ENCODE measurements at places on chromosomes 1 and 21.

GRCh38 chr1:234168061-234168724 lies 205.1 kb upstream of the COA6 start:
- DNase-seq, result no peak

DNA sequence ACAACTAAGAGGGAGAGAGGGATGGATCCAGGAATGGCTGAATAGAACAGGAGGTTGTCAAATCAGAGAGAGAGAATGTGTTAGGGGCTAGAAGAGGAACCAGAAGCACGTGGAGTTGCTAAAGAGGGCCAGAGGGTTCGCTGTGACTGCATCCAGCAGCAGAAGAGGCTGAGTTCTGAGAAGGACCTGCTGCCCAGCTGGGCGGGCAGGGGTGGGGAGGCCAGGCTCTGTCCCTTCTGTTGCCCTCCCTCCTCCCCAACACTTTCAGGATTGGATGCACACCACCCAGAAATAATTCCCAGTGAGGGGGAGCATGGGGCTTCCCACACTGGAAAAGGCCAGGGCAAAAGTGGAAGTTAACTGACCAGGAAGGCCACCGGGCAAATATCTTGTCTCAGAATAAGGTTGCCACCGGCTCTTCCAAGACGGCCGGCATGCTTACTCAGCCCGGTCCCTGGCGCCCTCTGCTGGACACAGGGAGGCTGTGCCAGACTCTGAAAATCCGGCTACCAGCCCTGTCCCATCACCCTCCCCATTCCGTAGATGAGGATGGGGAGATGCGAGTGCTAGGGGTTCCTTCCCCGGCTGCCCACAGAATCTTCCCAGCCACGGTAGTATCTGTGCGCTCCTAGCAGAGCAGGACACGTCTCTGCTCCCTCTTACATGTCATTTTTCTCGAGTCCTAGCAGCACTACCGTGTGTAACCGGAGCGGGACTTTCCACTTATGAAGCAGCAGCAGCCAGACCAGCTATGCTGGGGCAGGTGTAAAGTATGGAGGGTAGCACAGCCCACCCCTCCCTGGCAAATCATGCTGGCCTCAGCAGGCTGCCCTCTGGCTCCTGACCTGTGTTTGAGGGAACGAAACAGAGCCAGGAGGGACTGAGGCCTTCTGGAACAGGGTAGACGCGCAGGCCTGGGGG lies 46.8 kb upstream of the A3GALT2 start:
- DNase-seq, result peak; percentile 76

DNA sequence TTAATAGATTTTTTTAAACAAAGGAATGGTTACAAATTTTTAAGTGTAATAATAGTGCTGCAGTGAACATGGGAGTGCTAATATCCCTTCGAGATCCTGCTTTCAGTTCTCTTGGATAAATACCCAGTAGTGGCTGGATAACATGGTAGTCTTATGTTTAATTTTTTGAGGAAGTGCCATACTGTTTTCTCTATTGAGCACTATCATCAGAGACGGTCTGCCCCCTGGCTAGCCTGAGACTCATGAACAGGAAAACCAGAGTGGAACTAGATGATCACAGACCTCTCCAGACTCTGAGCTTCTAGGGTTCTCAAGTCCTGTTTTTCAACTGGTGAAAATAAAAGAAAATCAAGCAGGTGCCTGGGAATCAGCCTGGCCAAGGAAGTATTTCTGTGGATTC lies 97.3 kb upstream of the MARK1 start:
- DNase-seq, result no peak

- DNase-seq, result no peak
Measured at GRCh38 chr1:190578526-190578925, 100.9 kb upstream of the BRINP3 start.

- DNase-seq, result no peak
Measured at GRCh38 chr1:30679201-30679975, 44.0 kb downstream of the MATN1 start.

DNA sequence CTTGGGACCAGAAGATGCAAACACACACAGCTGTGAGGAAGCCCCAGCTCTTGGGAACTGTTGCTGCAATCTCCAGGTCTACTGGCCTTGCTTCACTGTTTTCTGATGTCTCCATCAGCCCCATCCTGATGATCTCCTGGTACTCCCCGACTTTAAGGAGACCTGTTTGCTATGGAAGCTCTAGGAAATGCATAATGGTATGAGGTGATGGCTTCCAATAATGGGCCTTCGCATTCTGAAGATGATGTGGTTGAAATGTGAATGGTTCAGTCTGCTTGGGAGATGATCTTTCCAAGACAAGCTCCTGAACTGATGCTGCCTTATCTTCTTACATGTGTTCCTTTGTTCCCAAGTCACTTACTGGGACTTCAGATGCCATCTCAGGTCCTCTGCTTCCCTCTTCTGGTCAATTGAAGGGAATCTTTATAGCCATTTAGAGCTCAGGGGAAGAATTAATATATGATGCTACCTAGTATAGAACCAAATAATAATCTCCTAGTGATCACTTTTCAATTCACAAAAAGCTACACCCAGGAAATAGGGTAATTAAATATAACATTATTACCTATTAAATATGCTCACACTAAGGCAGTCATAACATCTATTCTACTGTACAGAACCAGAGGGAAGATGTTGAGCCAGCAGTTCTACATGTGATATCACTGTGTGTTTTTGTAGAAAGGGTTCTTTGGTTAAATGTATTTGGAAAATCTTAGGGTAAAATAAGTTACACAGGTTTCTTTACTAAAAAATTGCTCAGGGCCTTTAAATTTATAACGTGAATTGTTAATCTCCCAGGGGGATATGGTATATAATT lies 73.9 kb upstream of the VTCN1 start:
- no peak for DNase-seq

GRCh38 chr1:94920061-94920460 lies 6.8 kb downstream of the CNN3 start:
- no peak for DNase-seq

- DNase-seq, result no peak
Measured at GRCh38 chr21:41961753-41962152, 7.9 kb upstream of the C2CD2 start.

GRCh38 chr1:84250668-84251067 lies 50.8 kb upstream of the SAMD13 start:
- no peak for DNase-seq

- peak; percentile 32 for DNase-seq
Measured at GRCh38 chr1:225911191-225912130, 12.6 kb downstream of the PYCR2 start.
